GM12864 (cell line): ENCODE measurements at places on chromosomes 11 and 22.

- DNase-seq: peak; percentile 21
Observed at GRCh38 chr11:32792948-32793475, 1.4 kb downstream of the CCDC73 start.

GRCh38 chr11:17385926-17386325, 2.5 kb downstream of the KCNJ11 start:
- no peak for DNase-seq

GRCh38 chr11:126494831-126495230, 139.3 kb downstream of the ST3GAL4 start:
- DNase-seq: no peak

GRCh38 chr22:30859714-30860095, 108.9 kb downstream of the MORC2 start:
- DNase-seq: no peak

DNA sequence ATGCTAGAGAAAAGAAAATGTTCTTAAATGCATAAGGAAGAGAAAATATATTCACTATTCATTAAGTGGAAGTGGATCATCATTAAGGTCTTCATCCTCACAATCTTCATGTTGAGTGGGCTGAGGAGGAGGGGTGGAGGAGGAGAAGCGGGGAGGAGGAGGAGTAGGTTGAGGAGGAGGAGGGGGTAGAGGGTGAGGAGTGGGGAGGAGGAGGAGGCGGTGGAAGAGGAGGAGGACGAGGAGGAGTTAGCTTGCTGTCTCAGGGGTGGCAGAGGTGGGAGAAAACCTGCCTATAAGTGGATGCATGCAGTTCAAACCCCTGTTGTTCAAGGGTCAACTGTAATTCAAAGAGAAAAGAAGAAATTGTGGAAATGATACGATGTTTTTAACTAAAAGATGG, 71.6 kb downstream of the MYEOV start:
- no peak for DNase-seq

DNA sequence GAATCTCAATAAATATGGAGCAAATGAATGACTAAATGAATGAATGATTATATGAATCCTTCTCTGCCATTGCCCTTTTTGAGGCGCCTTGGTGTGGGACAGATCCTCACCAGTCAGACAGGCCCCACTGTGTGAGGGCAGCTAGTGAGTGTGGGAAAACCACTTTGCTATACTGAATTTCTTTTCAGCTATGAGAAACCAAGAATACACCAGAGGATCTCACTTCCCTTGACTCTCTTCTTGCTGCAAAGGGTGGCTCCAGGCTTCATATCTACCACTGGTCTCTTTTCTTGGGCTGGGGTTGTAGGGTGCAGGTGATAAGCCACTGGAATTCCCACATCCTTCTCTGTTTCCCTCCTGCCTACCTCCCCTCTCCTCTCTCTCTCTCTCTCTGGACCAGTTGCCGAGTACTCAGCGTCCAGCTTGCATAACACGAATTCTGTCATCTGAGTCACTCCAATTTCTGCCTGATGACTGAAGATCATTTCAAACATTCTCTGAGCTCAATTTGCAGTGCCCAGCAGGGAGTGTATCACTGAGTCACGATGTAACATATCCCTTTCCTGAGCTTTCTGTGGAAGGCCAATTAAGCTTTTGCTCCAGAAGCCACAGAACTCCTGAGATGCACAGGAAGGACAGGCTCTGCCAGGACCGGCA, 304.3 kb upstream of the NCAM1 start:
- DNase-seq: no peak

DNA sequence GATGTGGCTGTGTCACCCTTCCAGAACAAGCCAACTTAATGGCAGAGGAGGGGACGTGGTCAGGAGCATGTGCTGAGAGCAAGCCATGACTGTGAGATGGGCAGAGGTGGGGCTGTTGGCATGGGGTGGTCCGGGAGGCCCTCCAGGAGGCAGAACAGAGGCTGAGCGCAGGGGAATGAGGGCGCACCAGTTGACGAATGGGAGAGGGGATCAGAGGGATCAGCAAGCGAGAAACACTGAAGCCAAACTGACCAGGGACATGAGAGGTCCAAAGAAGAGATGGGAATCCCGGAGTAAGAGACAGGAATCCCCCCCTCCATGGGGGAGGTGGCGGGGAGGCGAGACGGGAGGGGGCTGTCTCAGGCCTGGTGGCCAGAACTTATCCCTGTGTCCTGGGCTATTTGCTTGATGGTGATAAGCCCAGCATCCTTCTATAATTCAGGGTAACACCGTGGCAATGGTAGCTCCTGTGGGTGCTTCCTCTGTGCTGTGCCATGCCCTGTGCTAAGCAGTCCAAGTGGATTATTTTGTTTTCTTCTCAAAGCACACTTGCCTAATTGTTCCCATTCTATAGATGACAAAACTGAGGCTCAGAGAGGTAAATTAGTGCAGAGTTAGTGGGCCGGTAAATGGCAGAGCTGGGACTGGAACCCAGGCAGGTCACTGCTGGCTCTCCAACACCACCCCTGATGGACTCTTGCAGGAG, 83.4 kb upstream of the SHISAL1 start:
- no peak for DNase-seq

DNA sequence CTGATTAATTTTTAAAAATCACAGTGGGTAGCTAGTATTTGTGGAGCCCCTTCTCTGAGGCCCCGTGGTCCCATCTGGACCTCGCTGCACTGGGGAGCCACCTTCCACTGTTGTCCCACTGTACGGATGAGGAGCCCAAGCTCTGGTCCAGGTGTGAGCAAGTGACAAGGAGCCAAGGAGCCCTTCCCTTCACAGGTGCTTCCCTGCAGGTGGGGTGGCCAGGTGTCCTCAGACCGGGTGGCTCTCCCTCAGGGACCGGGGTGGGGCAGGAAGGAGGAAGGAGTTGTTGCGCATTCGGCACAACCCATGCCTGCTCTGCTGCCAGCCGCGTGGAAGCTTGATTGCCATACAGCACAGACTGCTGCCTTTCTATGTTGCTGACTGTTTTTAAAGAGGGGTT, 10.4 kb upstream of the SEPTIN5 start:
- DNase-seq: no peak

DNA sequence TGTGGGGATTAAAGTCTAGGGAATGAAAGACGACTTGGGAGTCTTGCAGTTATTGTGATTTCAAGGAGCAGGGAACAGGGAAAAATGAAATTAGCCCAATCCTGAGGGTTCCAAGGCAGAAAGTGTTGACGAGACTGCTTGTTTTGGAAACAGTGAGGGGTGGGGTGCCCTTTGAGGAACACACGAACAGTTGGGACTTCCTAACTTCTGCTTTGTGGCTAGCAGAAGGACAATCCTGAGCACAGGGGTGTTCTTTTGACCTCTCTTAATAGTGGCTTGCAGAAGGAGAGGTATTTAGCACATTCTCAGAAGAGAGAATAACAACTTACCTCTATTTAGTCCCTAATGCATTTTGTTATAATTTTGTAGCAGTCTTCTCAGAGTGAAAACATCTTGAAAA, 545.9 kb upstream of the ARHGAP42 start:
- no peak for DNase-seq

DNA sequence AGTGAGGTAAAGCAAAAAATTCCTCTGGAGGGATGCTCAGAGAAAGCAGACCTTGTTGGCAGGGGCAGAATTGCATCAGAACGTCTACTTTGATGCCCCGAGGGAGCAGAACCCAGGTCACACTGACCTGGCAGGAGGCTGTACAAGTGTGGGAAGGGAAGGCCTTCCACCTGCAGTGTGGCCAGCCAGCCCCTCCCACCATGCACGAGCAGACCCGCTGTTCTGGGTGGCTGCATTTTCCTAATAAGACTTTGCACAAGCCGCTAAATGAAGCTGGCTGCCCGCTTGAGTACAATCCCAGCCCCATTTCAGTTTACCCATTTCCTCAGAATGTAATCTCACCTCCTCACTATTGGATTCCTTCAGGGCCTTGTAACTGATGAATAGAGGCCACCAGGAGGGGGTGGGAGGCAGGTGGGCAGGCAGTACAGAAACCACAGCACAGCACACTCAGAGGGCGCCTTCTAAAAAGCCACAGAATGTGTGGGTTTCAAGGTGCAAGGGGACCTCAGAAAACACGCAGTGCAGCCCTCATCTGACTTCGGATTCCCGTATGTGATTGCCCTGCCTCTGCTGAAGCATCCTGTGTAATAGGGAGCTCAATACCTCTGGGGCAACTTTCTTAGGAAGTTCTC, 316.6 kb downstream of the OPCML start:
- DNase-seq: no peak

GRCh38 chr11:94077552-94078293, 50.9 kb upstream of the PANX1 start:
- DNase-seq: no peak

DNA sequence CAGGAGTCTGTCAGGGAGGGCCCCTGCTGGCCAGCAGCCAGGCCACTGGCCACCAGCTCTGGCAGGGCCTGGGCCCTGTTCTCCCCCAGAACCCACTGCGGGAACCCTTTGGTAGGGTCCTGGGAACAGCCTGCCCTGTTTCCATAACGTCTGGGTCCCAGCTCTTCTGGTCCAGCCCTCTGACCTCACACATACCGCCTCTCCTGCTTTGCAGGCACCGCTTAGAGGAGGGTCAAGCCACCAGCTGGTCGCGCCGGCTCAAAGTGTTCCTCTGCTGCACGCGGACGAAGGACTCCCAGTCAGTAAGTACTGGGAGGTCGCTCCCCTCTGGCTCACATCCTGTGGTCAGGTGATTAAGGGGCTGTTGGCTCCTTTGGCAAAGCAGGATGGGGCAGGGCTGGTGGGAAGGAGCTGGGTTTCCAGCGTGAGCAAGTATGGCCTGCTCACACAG, 26.6 kb upstream of the MYRF start:
- DNase-seq: no peak

DNA sequence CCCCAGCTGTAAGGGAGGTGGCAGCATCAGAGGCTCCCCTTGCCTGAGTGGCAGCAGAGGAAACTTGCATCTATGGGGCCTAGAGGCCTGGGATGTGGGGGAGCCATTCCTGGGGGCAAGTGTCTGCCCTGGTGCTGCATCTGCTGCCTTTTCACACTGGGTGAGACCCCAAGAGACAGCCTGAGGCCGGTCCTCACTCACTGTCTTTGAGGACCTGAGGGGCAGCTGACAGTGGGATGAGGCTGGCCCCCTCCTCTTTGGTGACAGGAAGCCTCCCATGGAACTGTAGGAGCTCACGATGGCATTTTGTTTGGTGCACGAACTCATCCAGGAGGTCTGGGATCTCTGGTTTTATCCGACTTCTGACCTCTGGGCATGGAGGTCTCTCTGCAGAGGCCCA, 82.2 kb upstream of the PRODH start:
- DNase-seq: no peak

GRCh38 chr11:128917144-128917724, 25.4 kb downstream of the TP53AIP1 start:
- no peak for DNase-seq

DNA sequence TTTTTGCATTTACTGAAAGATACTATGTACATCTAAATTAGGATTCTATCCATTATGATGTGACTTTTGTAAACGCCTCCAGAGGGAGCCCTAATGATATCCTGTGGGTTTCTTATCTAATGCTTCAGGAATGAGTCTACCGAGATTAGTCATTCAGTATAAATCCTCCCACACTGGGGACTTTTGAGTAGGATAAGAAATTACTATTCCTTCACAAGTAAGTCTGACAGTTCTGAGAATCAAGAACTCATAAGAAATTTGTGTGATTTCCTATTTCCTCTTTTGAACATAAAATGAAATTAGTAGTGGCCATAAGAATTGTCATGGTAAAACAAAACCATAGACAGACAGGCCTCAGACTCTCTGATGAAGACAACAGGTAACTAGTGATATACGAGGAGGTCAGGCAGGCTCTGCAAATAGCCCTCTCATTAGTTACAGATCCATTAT, 10.0 kb upstream of the OR5M1 start:
- DNase-seq: no peak

GRCh38 chr11:102476812-102477211, 24.2 kb upstream of the TMEM123 start:
- no peak for DNase-seq

GRCh38 chr22:27880778-27881394, 38.2 kb downstream of the PITPNB start:
- no peak for DNase-seq

GRCh38 chr22:43969021-43969878, 14.0 kb downstream of the SAMM50 start:
- DNase-seq: no peak

DNA sequence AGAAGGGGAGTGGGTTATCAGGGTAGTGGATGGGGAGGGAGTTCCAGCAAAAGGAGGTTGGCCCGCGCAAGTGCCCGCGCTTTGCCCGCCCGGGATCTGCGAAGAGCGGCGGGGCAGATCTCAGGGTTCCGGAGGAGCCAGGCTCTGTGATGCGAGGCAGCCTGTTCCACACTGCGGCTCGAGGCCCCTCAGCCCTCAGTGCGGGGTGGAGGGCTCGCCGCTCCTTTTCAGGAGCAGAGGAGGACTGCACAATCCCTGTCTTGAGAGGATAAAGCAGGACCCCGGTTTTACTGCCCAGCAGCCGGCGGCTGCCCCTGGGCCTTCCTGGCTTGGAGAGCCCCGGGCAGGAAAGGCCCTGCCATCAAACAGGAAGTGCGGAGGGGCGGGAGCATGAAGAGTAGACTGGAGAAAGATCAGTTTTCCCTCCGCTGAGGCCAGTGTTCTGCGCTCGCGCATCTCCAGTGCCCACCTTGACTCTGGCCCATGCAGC, 6.2 kb downstream of the SLC6A5 start:
- no peak for DNase-seq

DNA sequence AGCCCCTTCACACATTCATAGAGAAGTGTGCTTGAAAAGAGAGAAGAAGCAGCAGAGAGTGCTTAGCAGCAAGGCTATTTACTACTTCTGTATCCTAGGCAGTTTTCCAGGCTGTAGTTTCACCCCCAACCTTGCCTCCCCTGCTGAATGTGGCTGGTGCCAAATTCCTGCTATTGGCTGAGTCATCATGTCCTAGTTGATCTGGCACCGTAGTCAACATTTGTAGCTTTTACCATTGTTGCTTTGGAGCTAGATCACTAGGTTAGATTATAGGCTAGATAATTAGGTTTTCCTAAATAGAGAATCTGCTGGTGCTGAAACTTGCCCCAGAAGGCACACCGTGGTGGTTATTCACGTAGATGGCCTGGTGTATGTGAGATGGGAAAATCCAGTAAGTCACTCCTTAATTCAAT, 32.7 kb downstream of the ARHGAP42 start:
- no peak for DNase-seq

GRCh38 chr11:35107861-35108260, 31.1 kb upstream of the CD44 start:
- DNase-seq: no peak

DNA sequence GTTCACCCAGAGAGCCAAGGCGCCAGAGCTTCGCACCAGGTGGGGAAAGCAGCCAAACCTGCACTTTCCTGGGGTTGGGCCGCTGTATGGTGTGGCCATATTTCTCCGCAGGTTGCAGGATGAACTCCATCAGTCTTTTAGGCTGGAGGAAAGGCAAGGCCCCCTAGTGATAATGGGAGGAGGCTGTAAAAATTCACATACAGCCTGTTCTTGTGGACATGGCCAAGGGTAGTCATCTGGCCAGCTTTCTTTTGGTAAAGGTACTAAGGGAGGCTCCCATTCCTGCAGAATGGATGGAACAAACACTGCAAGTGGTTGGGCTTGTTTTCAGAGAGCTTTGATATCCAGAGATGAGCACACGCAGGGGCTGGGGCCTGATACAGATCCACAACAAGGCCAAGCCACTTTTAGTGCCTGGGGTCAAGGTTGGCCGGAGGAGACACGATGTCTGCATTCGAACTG, 29.6 kb downstream of the C22orf31 start:
- DNase-seq: no peak

- no peak for DNase-seq
Observed at GRCh38 chr22:35802885-35803284, 85.2 kb downstream of the APOL5 start.
